Stomach (tissue), 19 donors: ENCODE measurements at places on chromosomes 16 and 17. TPM values are rescaled to one million over a fixed set of nuclear protein-coding genes. Genes with fewer than 3 reads are reported as not detected.

Gene TMEM88
- total RNA-seq = 3.5 TPM

DNA sequence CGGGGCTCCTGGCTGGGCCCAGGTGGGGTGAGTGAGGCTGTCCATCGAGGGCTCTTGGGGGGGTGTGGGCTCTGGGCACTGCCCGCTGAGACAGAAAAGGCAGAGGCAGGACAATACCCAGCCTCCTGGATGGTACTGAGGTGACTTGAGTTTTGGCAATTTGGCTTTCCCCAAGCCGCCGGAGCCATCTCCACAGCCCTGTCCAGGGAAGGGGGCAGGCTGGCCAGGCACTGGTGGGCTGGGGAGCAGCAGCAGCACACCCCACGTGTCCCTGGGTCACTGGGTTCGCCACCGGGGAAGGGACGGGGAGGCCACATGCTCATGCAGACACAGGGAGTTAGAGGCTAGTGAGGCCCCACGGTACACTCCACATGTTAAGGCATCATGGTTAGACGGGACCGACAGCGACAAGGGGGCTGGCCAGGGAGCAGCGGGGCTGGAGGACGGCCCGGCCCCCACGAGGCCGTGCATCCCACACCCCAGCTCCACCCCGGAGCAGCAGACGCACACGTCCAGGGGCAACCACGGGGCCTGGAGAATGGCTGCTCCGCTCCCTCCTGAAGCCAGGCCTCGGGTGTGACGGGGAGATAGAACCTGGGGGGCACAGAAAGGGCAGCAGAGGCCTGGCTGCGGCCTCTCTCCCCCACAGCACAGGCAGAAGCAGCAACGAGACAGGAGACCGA is 3.0 kb downstream of the ARHGDIA start:
- H3K27me3 ChIP-seq = no peaks in the 10 kb centered on the region
- peak; percentile 34 for DNase-seq
- H3K36me3 ChIP-seq = peaks cover 35% of the 10 kb centered on the region
- peaks cover 87% of the 10 kb centered on the region for H3K4me1 ChIP-seq

Gene TBC1D26
- not detected for total RNA-seq

DNA sequence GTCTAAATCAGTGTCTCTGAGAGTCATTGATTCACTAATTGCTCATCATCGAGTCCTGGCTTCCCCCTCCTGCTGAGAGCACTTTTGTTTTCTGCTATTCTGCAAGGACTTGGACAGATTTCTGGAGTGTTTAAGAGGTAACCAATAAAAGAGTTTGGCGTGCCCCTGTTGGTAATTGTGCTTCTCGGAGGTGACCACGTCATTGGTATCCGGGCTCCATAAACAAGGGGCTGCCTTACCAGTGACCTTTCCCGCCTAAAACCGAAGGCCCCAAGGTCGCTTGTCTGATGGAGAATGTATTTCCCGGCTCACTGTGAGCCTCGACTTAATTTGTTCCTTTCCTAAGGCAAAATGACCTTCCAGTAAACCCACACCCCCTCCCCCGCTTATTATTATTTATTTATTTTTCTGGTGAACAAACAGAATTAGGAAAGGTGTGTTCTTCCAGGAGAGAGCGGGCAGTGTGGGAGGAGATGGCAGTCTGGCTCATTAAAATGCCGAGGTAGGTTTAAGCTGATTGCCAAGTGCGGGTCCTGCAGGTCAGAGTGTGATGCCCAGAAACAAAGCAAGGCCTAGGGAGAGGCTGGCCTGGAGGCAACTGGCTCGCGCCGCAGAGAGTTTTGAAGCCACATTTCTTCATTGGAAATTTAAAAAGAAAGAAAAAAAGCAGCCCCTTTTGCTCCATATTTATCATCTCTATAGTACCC is 30.2 kb downstream of the MSI2 start:
- no peak for DNase-seq
- peaks cover 7% of the 10 kb centered on the region for H3K36me3 ChIP-seq
- no peak overlapping the region for H3K4me3 ChIP-seq

Gene VAT1L
- total RNA-seq = not detected

Gene CDH8
- not detected for total RNA-seq

Gene MT1E
- 704 TPM for total RNA-seq

- H3K36me3 ChIP-seq = no peaks in the 10 kb centered on the region
- H3K4me3 ChIP-seq = no peak overlapping the region
- DNase-seq = no peak
- no peaks in the 10 kb centered on the region for H3K4me1 ChIP-seq
- H3K27me3 ChIP-seq = no peaks in the 10 kb centered on the region
- no peak overlapping the region for H3K27ac ChIP-seq
Observed at GRCh38 chr17:71063127-71063526, 893.8 kb downstream of the KCNJ2 start.

Gene TTYH2
- total RNA-seq = 17.9 TPM

GRCh38 chr17:8375738-8376259 is 705 bp downstream of the KRABD2 start:
- peaks cover 35% of the 10 kb centered on the region for H3K36me3 ChIP-seq
- H3K27me3 ChIP-seq = no peaks in the 10 kb centered on the region
- peak overlapping the region; percentile 61 for H3K4me3 ChIP-seq
- H3K27ac ChIP-seq = peak overlapping the region; percentile 89
- H3K4me1 ChIP-seq = peaks cover 26% of the 10 kb centered on the region

DNA sequence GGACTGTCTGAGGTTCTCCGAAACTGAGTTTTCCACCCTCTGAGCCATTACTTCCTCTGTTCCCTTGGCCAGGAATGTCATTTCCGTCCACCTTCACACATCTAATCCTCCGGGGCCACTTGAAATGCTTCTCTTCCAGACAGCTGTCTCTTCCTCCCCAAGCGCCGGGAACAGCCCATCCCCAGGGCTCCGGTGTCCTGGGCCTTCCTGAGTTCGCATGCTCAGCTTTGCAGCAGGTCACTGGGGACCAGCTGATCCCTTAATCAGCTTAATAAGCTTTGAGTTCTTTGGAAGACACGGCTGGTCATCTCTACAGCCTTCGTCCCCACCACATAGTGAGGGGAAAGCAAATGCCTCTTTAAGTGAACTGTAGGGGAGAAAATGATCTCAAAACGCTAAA is 123.4 kb downstream of the DYNLRB2 start:
- H3K27me3 ChIP-seq = no peaks in the 10 kb centered on the region
- no peaks in the 10 kb centered on the region for H3K4me1 ChIP-seq
- DNase-seq = no peak
- no peaks in the 10 kb centered on the region for H3K36me3 ChIP-seq

Gene SDK2
- 1.5 TPM for total RNA-seq

Gene PLK1
- 6.8 TPM for total RNA-seq

DNA sequence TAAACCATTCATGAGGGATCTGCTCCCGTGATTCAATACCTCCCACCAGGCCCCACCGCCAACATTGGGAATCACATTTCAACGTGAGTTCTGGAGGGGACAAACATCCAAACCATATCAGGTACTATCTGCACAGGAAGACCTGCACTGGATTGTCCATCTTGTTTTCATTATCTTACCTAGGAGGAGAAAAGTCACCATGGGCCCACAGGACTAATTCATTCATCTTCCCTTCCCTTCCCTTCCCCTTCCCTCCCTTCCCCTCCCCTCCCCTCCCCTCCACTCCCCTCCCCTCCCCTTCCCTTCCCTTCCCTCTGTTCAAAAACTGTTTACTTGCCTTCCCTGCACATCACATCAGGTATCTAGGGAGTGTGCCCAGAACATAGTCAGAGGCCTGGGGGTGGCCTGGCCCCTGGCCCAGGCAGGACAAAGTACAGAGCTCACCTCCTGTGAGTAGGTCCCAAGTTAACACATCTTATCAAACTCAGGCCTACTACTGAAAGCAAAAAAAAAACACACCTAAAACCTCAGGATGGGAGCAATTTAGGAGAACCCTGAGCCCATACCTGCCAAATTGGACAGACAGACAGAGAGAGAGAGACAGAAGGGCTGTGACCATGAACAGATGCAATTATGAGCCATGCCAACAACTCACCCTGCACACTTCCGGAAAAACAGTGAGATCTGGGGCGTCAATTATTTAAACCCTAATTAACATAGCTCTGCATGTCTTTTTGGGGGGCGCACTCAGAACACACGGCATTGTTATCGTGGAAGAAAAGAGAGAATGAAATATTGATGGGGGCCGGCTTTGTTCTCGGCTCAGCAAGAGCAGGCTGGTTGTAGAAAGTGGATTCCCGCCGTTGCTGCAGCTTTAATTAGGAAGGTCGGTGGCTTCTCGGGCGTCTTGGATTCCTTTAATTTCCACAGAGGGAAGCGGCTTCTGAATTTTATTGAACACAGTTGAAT is 151.2 kb downstream of the IRX5 start:
- no peaks in the 10 kb centered on the region for H3K36me3 ChIP-seq
- H3K27me3 ChIP-seq = no peaks in the 10 kb centered on the region
- H3K4me3 ChIP-seq = no peak overlapping the region
- no peaks in the 10 kb centered on the region for H3K4me1 ChIP-seq

Gene CHD9NB
- 0.89 TPM for total RNA-seq

DNA sequence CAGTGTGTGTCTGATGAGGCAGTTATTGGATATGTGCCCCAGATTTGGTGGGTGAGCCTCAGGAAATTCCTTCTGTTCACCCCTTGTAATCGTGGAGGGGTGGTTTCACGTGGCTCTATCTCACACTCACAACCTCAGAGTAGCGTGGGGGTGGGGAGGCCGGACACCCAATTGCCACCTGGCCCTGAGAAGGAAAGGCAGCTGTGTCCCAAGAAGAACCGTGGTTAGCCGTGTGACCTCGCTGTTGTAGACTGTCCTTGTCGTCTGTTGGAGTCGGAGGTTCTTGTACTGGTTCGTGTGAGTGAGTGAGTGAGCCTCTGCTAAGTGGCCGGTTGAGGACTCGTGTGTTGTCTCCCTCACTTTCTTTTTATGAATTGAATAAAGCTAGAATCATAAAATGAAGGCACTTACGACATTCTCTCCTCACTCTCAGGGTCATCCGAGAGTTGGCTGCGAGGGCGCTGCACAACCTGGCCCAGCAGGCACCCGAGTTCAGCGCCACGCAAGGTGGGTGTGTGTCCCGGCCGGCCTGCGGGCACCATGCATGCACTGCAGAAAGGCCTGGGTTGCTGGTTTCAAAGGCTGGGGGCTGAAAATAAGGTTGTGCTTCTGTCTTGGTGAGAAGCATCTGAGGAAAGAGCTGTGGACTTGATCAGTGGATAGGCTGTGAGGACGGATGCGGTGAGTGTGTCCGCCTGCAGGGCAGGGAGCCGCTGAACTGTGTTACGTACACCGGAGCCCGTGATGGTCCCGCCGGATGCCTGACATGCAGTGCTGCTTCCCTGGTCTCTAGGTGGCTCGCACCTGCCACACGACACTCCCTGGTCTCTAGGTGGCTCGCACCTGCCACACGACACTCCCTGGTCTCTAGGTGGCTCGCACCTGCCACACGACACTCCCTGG is 63.4 kb upstream of the ZNF750 start:
- no peak for DNase-seq
- H3K27me3 ChIP-seq = no peaks in the 10 kb centered on the region
- H3K36me3 ChIP-seq = peaks cover 75% of the 10 kb centered on the region
- no peak overlapping the region for H3K4me3 ChIP-seq
- H3K27ac ChIP-seq = no peak overlapping the region

Gene FMNL1
- 9.9 TPM for total RNA-seq

DNA sequence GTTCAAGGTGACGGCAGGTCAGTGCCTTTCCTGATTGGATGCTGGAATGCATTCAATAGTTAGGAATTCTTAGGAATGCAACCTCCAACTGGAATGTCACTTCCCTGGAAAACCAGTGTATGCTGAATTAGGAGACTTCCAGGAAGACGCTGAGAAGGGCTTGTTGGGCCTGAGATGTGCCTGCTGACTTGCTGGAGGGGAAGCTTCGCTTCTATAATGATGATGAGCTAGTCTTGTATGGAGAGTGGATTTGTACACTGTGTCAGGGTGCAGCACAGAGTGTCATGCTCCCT is 45.6 kb downstream of the SMPD3 start:
- peaks cover 18% of the 10 kb centered on the region for H3K4me1 ChIP-seq
- H3K27ac ChIP-seq = no peak overlapping the region
- no peaks in the 10 kb centered on the region for H3K27me3 ChIP-seq
- DNase-seq = no peak

Gene STXBP4
- 65.3 TPM for total RNA-seq

GRCh38 chr16:2415085-2415484 is 14.2 kb upstream of the CCNF start:
- no peak overlapping the region for H3K27ac ChIP-seq
- no peak overlapping the region for H3K4me3 ChIP-seq
- no peak for DNase-seq
- H3K4me1 ChIP-seq = no peaks in the 10 kb centered on the region
- H3K36me3 ChIP-seq = no peaks in the 10 kb centered on the region

Gene ZPBP2
- not detected for total RNA-seq

Gene KCNH6
- total RNA-seq = 0.87 TPM

- no peak for DNase-seq
- H3K36me3 ChIP-seq = peaks cover 37% of the 10 kb centered on the region
- no peak overlapping the region for H3K27ac ChIP-seq
- H3K4me1 ChIP-seq = peaks cover 7% of the 10 kb centered on the region
- no peak overlapping the region for H3K4me3 ChIP-seq
Observed at GRCh38 chr16:55490301-55490700, 11.3 kb downstream of the MMP2 start.
